Thoracic aorta endothelial cell (primary cell): ENCODE measurements at places on chromosomes 2 and 18. TPM values are rescaled to one million over a fixed set of nuclear protein-coding genes. Genes with fewer than 3 reads are reported as not detected.

Gene XRCC5
- 418 and 432 TPM in 2 replicates for total RNA-seq

Gene CYP20A1
- 43.1 and 50.0 TPM in 2 replicates for total RNA-seq

Gene APCDD1
- 0.36 and 0.53 TPM in 2 replicates for total RNA-seq

Gene RIT2
- not detected in 2 replicates for total RNA-seq

Gene EMILIN1
- total RNA-seq: 7.6 and 9.8 TPM in 2 replicates

Gene AMER3
- not detected in 2 replicates for total RNA-seq

Gene FAM98A
- 70.7 and 89.3 TPM in 2 replicates for total RNA-seq

Gene RNU2-63P
- total RNA-seq: under 0.01 and 106 TPM in 2 replicates

Gene SCYGR3
- not detected in 2 replicates for total RNA-seq

Gene C18orf63
- total RNA-seq: not detected in 2 replicates

Gene TMEM178A
- 0.22 and 0.80 TPM in 2 replicates for total RNA-seq

Gene NEU4
- not detected in 2 replicates for total RNA-seq

Gene PSMA8
- total RNA-seq: not detected in 2 replicates

Gene KRTCAP3
- 0.53 and 0.57 TPM in 2 replicates for total RNA-seq

Gene ASB18
- not detected in 2 replicates for total RNA-seq

Gene MRO
- not detected in 2 replicates for total RNA-seq

Gene CD28
- total RNA-seq: under 0.01 and 0.07 TPM in 2 replicates

Gene GMPPA
- total RNA-seq: 30.7 and 31.0 TPM in 2 replicates

Gene CHRND
- not detected in 2 replicates for total RNA-seq

Gene KIF1A
- total RNA-seq: not detected in 2 replicates

Gene DNAJC5G
- not detected in 2 replicates for total RNA-seq

Gene FEV
- total RNA-seq: not detected in 2 replicates

Gene TMEM37
- total RNA-seq: 1.1 and 2.4 TPM in 2 replicates

Gene TCF23
- total RNA-seq: not detected in 2 replicates

Gene ITM2C
- total RNA-seq: 2.0 and 3.9 TPM in 2 replicates

Gene RALB
- total RNA-seq: 174 and 215 TPM in 2 replicates

Gene CRYGC
- not detected in 2 replicates for total RNA-seq

Gene TANK
- 130 and 137 TPM in 2 replicates for total RNA-seq

Gene BCL11A
- total RNA-seq: 0.27 TPM in 1 of 2 replicates, not detected in the other

Gene GYPC
- 0.66 and 2.7 TPM in 2 replicates for total RNA-seq

Gene IGFBP5
- total RNA-seq: 0.40 and 1.0 TPM in 2 replicates

Gene MTERF4
- total RNA-seq: 27.0 and 33.2 TPM in 2 replicates

Gene CCDC74B
- total RNA-seq: 0.66 and 0.86 TPM in 2 replicates

Gene LDLRAD4
- 1.1 and 1.6 TPM in 2 replicates for total RNA-seq

Gene GFPT1
- total RNA-seq: 44.2 and 51.6 TPM in 2 replicates

Gene FBLN7
- total RNA-seq: 2.9 and 5.2 TPM in 2 replicates

Gene VWA3B
- 0.07 TPM in 1 of 2 replicates, not detected in the other for total RNA-seq

Gene HOXD9
- 2.0 TPM in 1 of 2 replicates, not detected in the other for total RNA-seq

Gene ALS2
- 45.6 and 53.1 TPM in 2 replicates for total RNA-seq

Gene ERBB4
- 0.13 and 0.14 TPM in 2 replicates for total RNA-seq
